Caki2 (cell line): ENCODE measurements at places on chromosomes 4 and X. TPM values are rescaled to one million over a fixed set of nuclear protein-coding genes. Genes with fewer than 3 reads are reported as not detected.

GAGE13 gene
- total RNA-seq: not detected in 2 replicates

- no peak for DNase-seq
Observed at GRCh38 chr4:106473515-106473914, 104.9 kb upstream of the GIMD1 start.

- no peak for DNase-seq
Observed at GRCh38 chrX:77597511-77597910, 150.3 kb downstream of the FGF16 start.

DNA sequence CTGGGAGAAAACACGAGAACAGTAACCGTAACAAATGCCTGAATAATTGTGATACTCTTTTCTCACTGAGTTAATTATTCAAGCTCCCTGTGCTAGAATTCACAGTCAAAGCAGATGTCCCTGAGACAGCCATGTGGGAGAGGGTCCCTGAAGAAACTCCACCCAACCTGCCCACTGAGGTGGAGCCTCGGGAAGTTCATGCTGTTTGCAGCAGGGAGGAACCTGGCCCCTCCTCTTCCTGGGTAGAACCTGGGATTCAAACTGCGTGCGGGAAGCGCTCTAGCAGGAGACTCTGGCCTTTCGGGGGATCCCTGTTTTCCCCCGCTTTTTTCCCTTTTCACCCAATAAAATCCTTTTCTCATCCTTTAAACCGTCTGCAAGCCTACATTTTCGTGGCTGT is 20.2 kb upstream of the RHOH start:
- no peak for DNase-seq

DNA sequence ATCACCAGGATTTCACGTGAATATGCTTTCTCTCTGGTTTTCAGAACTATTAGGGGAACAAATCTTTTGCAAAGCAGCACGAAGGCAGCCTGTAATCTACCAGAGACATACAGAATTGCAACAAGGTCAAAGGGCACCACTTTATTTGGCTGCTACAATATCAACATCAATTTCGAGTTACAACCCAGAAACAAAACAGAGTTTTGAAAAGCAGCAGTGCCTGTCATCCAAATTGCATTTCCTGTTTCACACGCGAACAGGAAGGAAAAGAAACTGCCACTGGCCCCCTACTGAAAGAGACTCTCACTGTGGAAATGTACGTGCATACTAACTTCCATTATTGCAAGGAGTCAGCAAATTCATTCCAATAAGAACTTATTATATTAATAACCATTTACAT is 17.1 kb upstream of the C1QTNF7 start:
- no peak for DNase-seq

DNA sequence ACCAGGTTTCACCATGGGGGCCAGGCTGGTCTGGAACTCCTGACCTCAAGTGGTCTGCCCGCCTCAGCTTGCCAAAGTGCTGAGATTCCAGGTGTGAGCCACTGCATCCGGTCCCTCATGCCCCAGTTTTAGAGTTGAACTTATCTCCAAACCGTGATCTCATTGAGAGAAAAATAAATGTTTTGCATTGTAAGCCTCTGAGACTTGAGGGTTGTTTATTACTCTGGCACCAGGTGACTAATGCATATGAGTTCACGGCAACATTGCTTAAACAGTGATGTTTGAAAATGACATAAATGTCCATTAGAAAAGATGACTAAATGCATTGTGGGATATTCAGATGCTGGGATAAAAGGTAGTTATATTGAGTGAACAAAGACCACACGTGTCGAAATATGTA is 22.9 kb upstream of the FAT1 start:
- DNase-seq: no peak
